ENCODE measurements at places on chromosomes 7 and 10.

GRCh38 chr10:103850572-103850895 is 4.8 kb downstream of the SH3PXD2A start:
- DNase-seq: no peak

- no peak for DNase-seq
These were observed 3.0 kb downstream of the RET start for GRCh38 chr10:43079856-43080255.

DNA sequence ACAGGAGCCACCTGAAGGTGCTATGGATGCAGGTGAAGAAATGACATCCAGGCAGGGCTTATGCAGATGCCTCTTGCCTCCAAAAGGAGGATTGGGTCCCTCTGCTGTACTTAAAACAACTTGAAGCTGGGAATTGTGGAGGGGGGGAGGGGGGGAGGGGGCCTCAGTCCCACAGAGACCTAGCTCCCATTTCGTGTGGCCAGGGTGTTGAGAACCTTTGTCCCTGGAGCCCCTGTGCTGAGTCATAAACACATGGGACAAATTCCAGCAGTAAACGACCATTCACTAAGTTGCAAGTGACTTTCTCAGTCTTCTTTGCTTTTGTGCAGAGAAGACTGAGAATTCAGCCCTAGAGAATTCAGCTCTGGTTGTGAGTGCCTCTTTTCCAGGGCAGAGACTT is 96.5 kb upstream of the PODXL start:
- no peak for DNase-seq

DNA sequence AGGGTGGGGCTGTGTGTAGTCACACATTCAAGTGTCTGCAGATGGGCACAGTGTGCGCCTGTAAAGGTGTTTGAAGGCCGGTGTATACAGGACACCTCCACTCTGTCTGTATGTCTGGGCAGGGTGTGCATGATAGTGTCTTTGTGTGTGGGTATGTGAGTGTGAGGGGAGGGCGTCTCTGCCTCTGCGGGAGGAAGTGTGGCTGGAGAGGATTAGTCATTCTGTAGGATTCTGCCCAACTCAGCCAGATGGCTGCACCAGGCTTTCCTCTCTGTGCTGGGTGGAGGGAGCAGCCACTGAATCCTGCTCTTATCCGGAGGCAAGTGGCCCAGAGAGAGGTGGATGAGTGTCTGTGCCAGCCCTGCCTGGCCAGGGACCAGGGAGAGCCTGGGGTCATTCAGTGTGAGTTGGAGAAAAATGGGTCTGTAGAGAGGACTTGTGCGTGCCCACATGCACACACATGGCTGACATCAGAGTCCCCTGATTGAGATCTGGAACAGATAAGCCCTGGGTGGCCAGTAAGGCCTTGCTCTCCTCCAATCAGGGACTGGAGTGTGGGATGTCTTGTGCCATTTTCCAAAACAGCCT is 1.7 kb downstream of the SFXN3 start:
- peak; percentile 83 for DNase-seq

- DNase-seq: no peak
These were observed 302.9 kb upstream of the ZMIZ1 start for GRCh38 chr10:78765726-78766335.

- DNase-seq: no peak
These were observed 9.3 kb downstream of the ZNF316 start for GRCh38 chr7:6646465-6646864.

GRCh38 chr7:154484406-154484805 is 432.2 kb downstream of the DPP6 start:
- DNase-seq: no peak

- DNase-seq: no peak
These were observed 13.7 kb downstream of the INPP5A start for GRCh38 chr10:132551093-132551807.

DNA sequence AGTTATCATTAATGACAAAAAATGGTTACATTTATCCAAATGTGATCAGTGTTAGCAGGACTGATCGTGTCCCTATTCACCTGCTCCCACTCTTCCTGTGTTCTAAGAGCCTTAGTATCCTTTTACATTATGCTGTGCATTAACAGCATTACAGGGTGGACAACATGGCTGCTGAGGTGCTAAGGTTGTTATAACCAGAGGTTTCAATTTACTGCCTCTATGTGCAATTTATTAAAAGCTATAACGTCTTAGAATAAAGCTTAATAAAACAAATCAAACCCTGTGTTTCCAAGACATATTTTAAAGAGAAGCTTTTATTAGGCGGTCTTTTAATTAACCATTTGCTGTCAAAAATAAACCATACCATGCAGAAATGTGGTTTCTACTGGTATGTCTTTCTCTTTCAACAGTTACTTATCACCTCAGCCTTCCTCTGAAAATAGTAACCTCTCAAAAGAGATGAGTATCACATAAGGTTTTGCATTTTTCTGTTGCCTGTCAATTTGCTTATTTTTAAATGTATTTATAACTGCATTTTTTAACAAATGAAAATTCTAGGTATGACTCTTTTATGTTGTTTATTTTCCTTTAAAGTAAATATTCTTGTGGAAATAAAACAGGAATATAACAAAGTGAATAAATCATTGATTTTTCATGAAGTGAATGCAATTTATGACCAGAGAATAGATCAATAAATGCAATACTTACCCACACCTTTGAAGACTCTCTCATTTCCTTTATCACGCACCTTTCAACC is 849.8 kb upstream of the SORCS1 start:
- DNase-seq: no peak

GRCh38 chr10:123912871-123913270 is 21.3 kb upstream of the CPXM2 start:
- DNase-seq: no peak

DNA sequence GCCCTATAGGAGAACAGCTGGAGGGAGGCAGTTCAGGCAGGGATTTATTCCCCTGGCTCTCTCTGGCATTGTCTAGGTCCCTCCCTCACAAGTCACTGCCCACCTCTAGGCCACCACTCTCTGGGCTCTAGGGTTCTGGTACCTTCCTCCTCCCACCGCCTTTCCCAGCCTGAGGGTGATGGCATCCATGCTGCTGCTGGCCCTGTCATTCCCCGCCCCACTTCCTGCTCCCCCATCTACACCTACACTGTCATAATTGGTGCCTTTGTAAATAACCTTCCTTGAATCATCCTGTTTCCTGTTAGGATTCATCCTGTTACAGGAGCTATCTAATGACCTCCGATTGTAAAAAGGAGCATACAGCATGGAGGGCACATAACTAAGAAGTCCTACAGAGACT is 303.3 kb upstream of the COBL start:
- no peak for DNase-seq

All from foreskin keratinocyte (primary cell).